SJCRH30 (cell line): ENCODE measurements at places on chromosomes 2 and 18. TPM values are rescaled to one million over a fixed set of nuclear protein-coding genes. Genes with fewer than 3 reads are reported as not detected.

Gene SCYGR4
- not detected in 2 replicates for total RNA-seq

Gene GPR39
- total RNA-seq = 0.16 TPM in 1 of 2 replicates, not detected in the other

Gene CRYBA2
- total RNA-seq = 0.15 TPM in 1 of 2 replicates, not detected in the other

Gene DSG1
- total RNA-seq = 0.03 TPM in 1 of 2 replicates, not detected in the other

Gene REV1
- 35.5 and 50.8 TPM in 2 replicates for total RNA-seq

Gene ANKRD30B
- total RNA-seq = not detected in 2 replicates

Gene C2orf78
- not detected in 2 replicates for total RNA-seq

Gene CGREF1
- total RNA-seq = 0.08 TPM in 1 of 2 replicates, not detected in the other

Gene ADGRF3
- total RNA-seq = 0.14 and 0.71 TPM in 2 replicates

Gene EFR3B
- total RNA-seq = 4.0 and 4.2 TPM in 2 replicates

Gene GPBAR1
- total RNA-seq = 0.24 and 0.25 TPM in 2 replicates

Gene CCDC148
- total RNA-seq = 0.49 and 0.53 TPM in 2 replicates

Gene GCA
- total RNA-seq = 3.3 and 3.8 TPM in 2 replicates
